Hematopoietic multipotent progenitor cell (in vitro differentiated cells): ENCODE measurements at places on chromosomes 1 and 21.
A peak's percentile ranks its signal among the peaks of the same experiment; 100 is the strongest.

GRCh38 chr1:230176871-230177411 lies 109.9 kb downstream of the GALNT2 start:
- DNase-seq: peak; percentile 42

DNA sequence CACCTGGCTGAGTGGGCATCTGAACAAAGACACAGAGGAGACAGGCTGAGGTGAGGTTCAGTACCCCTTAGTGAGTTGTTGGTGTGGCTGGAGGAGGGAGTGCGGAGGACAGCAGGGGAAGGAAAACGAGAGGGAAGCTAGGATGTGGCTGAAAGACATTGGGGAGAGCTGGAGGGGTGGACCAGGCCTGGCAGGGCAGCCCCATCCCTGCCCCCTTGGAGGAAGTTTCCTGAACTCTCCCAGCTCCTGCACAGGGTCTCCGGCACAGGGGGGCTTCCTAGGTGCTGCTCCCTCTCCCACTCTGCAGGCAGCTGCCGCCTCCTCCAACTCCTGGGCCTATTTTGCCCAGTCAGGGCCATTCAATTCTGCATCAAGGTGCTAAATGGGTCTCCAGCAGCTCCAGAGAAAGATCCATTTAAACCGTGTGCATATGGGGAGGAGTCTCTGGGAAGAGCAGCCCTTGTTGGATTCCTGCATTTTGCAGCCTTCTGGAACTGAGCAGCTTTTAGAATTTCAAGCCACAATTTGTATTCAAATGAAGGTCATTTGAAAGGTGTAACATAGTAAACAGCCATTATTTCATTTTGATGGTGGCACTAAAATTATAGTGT lies 193.9 kb downstream of the CAMTA1 start:
- DNase-seq: no peak

- DNase-seq: no peak
Measured at GRCh38 chr1:21804536-21804935, 7.5 kb upstream of the LDLRAD2 start.

- no peak for DNase-seq
Measured at GRCh38 chr1:115874904-115875303, 34.0 kb upstream of the NHLH2 start.

DNA sequence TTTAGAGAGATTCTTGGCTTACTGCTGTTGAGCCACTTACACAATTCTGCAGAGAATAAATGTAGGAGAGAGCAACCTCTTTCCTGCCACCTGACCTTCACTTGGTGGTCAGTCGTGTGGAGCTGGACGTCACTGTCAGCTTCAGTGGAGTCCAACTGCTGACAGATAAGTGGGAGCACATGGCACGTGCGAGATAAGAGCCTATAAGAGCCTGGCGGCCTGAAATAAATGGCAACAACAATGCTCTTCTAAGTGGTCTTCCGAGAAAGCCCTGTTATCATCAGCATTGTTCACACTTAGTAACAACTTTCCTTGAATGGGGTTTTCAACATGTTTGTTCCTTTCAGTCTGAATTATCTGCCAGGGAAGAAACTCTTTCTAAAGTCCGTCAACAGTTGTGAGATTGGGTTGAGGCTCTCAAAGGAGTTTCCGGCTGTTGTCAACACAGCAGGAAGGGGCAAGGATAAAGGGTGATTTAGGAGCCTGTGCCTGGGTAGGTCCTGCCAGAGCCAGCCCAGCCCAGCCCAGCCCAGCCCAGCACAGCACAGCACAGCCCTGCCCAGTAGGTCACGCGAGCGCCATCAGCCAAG lies 57.2 kb upstream of the RUNX1 start:
- DNase-seq: no peak

DNA sequence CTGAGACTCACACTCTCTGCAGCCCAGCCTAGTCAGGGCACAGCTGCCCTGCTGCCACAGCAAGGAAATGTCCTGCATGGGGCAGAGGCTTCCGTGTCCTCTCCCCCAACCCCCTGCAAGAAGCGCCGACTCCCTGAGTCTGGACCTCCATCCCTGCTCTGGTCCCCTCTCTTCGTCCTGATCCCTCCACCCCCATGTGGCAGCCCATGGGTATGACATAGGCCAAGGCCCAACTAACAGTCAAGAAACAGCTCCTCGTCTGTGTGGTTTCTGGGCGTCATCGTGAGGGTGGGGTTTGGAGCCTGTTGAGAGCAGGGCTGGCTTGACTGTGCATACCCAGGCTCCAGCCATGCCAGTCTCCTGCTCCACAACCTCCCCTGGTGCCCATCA lies 19.5 kb downstream of the FAAH start:
- peak; percentile 52 for DNase-seq

DNA sequence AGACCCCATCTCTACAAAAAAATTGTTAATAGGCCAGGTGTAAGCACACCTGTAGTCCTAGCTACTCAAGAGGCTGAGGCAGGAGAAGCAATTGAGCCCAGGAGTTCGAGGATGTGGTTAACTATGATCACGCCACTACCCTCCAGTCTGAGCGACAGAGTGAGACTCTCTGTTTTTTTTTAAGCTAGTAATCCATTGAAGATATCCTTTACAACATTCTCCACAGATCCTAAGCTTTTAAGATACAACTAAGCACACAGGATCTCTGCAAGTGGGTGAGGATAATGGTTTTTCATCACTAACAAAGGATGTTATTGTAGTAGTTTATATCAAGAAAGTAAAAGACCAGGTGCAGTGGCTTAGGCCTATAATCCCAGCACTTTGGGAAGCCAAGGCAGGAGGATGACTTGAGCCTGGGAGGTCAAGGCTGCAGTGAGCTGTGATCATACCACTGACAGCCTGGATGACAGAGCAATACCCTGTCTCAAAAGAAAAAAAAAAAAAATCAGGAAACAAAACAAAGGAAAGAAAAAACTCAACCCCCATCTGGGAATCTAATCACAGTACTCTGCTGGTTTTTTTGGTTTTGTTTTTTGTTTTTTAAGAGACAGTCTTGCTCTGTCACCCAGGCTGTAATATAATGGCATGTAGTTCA lies 166.1 kb downstream of the RERE start:
- no peak for DNase-seq

DNA sequence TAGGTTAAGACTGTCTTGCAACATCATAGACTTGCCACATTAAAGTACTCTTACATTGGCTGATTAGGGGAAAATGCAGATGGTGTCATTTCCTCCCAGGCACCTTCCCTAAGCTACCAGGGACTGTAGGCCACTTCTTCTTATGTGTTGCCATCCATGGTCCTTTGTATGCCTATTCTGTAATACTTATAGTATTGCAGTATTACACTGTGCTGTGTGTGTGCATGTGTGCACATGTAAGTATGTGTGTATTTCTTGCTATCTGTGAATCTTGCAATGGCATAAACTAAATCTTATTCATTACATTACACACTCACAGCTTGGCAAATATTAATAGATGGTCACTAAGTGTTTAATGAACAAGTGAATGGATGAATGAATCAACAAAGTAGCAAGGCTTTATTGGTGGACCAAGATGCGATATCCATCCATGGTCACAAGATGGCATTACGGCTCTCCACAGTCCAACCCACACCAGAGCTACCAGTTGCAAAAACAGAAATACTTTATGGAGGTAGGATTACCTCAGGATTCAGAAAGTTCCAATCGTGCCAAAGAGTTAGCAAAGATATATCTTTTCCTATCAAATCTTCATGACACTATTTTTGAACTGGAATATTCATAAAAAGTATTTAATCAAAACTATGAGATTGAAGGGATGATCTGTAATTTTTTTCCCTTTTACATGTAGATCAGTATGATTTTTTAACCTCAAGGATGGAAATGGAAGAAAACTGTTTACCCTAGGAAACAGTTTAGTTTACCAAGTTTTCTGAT lies 160.2 kb downstream of the DENND1B start:
- DNase-seq: peak; percentile 1

- no peak for DNase-seq
Measured at GRCh38 chr1:201513498-201514243, 6.7 kb upstream of the CSRP1 start.

DNA sequence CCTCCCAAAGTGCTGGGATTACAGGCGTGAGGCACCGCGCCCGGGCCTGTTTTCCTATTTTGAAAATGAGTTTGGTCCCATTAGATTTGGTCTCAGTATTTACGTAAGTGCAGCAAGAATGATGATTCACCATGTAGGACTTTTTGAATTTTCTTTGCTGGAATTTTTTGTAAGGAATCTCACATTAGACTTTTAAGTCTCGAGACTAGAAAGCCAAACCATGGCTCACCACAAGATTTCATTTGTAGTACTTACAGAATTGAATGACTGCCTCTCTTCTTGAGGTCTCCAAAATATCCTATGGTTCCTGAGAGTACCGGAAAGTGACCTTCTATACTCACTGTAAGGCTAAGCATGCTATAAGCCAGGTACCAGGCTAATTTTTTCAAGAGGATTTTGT lies 325 bp downstream of the OR14A2 start:
- no peak for DNase-seq

GRCh38 chr1:91846007-91846638 lies 39.8 kb downstream of the TGFBR3 start:
- DNase-seq: no peak

DNA sequence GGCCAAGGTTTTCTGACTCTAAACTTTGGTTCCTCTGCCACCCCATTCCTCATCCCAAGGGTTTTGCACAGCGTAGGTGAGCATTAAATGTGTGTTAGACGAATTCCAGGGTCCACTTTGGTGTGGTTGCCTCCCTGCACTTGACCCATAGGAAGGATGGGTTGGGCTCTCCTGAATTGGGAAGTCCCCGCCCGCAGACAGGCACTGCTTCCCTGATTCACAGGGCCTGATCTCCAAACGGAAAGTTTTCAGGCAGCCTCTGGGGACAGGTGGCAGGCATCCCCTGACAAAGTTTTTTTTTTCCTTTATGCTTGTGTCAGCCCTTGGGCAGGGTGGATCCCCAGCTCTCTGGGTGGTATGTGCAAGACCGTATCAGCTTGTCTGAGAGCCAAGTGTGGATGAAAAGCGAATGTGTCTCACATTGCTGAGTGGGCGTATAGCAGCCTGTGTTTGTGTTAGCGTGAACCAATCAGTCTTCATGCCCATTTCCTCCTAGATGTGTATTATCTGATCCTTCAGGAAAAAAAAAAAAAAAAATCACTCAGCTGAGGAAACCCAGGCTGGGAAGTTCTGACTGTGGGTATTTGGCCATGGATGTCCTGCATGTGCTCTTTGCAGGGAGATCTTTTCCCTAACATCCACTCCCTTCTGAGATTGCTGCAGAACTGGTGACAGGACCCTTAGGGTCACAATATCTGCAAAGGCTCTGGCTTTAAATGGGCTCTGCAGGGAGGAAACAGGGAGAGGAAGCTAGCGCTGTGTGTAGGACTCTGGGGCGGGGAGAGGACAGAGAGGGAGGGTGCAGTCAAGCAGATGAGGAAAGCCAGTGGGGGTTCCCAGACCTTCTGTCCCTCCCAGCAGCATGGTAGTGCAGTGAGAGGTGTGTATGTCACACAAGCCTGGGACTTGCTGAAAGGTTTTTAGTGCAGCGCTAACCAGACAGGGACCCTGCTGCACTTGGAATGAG lies 42.2 kb upstream of the TRABD2B start:
- no peak for DNase-seq

- peak; percentile 94 for DNase-seq
Measured at GRCh38 chr1:77683160-77684148, 996 bp upstream of the ZZZ3 start.

DNA sequence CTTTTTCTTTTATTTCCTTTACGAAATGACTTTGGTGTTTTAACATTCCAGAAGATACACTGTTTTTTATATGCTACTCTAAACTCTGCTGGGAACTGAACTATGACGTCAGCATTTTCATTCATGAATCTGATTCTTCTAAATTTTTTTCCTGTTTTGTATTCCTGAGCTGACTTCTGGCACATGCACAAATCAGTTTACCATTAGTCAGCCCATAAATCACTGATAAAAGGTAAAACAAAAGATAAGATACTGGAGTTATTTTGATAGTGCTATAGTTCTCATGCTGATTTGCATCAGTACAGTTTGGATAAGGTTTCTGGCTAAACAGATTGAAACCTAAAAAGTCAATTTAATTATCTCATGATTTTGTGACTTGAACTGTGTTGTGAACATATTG lies 10.4 kb downstream of the CAMTA1 start:
- DNase-seq: no peak

- DNase-seq: peak; percentile 2
Measured at GRCh38 chr1:150322310-150322709, 977 bp downstream of the PRPF3 start.

- DNase-seq: no peak
Measured at GRCh38 chr1:172761581-172762486, 102.9 kb downstream of the FASLG start.

DNA sequence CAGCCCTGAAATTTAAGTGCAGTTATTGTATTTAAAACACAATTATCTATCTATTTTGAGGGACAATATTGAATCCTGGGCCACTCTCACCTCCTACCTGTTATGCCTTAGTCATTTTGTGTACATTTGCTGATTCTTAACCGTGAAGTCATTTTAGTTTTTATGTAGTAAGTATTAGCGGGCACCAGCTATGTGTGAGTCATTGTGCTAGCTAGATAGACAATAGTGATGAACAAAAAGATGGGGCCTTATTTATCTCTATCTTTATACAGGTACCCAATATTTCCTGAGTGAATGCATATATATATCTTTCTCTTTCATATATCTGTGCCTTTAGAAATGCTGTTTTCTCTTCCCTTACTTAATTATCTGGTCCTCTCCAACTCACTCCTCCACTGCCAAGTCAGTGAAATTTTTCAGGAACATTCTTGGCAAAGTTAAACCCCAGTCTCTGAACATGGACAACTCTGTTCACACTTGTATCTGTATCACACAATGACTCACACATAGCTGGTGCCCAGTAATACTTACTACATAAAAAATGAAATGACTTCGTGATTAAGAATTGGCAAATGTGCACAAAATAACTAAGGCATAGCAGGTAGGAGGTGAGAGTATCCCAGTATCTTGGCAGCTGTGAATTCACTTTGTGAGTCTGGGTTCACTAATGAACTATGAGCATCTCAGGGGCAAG lies 166.0 kb upstream of the C8B start:
- no peak for DNase-seq

GRCh38 chr1:177780096-177780700 lies 189.7 kb downstream of the SEC16B start:
- no peak for DNase-seq

- DNase-seq: no peak
Measured at GRCh38 chr1:198667186-198667585, 28.3 kb downstream of the PTPRC start.

DNA sequence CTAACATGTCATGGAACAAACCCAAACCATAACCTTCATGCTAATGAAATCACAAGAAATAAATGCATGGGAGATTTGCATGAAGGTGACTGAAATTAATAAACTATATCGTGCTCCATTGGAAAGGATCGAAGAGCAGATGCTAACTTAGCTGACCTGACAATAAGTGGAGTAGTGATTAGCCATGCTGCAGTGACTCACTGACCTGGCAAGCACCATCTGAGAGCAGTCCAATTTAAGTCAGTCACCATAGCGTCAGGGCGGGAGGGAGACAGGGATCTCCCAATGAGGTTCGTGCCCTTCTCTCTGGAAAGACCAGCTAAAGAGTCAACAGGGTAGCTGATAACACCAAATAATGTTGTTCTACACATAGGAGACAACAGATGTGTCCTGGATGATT lies 21.5 kb downstream of the OLIG2 start:
- no peak for DNase-seq
